ENCODE measurements at places on chromosomes 1 and 21.

- no peak for DNase-seq
Measured at GRCh38 chr1:218355278-218355677, 10.1 kb downstream of the TGFB2 start.

DNA sequence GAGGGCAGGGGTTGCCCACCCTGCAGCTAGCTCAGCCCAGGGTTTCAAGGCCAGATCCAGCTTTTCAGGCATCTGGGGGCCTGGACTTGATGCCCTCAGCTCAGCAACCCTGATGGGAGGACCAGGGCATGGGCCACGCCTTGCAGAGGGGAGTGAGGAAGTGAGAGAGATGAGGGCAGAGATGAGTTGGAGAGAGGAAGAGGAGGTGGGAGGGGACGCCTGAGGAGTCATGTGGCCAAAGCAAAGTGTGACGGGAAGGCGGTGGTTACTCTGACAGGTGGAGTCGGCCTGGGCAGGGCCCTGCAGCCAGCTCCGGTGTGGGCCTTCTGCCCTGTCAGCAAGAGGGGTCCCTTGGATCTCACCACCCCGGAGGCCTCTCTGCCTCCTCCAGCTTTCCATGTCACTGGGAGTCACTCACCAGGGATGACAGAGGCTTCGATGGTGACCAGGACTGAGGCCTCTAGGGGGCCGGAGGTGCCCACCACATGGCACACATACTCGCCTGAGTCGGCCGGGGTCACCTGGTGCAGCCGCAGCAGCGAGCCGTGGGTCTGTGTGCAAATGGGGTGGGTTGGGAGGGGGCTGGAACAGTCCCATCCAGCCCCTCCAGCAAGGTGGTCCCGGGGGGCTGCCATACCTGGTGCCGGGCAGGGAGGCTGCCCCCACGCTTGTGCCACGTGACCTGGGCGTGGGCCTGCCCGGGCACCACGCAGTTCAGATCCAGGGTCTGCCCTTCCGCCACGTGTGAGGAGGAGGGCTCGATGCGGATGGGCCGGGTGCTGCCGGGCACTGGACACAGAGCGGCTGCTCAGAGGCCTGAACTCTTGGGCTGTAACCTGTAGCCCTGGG lies 40.4 kb downstream of the LDLRAD2 start:
- DNase-seq: no peak

GRCh38 chr21:44089001-44089911 lies 17.9 kb upstream of the PWP2 start:
- DNase-seq: peak; percentile 43

DNA sequence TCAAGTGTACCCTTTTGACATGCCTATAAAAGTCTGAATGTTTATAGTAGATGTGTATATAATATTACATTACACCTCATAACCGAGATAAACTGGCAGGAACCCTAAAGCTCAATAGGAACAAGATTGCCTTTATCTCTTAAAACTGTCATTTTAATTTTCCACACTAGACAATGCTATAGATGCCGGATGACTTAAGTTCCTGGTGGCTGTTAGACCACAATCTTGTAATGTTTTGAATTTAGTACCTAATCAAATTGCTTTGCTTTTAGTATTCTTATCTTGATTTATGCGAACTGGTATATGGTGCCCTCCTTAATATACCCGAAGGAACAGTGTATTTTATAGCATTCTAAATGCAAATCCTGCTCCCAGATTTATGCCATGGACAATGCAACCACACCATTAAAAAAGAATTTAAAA lies 1397.0 kb upstream of the ADGRL4 start:
- no peak for DNase-seq

DNA sequence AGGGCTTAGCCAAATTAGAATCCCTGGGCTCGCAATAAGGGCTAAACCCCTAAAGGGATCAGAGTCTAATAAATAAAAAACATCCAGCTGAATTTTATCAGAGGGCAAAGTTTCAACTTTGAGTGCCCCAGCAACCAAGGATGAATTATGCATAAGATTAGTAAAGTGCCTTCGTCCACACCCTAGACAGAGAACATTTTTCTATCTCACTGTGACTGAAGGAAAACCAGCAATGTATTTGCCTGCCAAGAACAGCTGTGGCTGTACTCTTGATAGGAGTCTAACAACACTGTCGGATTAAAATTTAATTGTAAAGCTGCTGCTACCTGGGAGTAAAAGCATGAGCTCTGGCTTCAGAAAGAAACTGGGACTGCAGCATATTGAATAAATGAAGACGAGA lies 23.3 kb downstream of the WNT2B start:
- DNase-seq: no peak

DNA sequence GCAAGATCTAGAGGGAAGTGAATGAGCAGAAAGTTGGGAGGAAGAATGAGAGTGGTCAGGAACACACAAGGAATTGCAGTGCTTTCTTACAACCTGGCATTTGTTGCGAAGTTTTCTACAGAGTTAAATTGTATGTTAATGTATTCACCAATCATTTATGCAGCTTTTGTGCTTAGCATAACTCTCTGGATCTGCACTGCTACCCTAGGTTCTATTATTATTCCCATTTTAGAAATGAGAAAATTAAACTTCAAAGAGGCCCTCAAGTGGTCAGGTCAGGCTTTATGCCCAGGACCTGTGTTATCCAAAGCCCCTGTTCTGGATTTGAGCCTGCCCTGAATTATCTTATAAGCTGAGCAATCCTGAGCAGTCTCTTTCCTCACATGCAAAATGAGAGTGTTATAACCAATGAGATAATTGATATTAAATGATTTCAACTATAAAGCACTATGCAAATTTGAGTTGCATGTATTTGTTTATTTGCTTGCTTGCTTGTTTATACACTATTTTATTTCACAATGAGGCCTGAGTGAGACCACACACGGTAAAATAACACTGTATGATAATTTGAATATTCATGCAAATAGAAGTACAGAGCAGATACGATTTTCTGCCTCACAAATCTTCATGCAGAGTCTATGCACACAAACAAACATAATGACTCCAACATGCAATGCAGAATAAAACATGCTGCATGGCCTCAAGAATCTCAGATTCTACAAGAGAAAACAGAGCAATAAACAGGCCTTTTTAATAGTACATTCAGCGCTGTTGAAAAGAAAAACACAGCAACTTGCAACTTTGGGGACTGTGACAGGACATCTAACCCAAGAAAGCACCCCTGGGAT lies 323.0 kb downstream of the PLPP3 start:
- DNase-seq: no peak

- DNase-seq: no peak
Measured at GRCh38 chr1:160367934-160368923, 1.4 kb downstream of the NHLH1 start.

- no peak for DNase-seq
Measured at GRCh38 chr1:13801655-13802486, 101.9 kb downstream of the PRDM2 start.

DNA sequence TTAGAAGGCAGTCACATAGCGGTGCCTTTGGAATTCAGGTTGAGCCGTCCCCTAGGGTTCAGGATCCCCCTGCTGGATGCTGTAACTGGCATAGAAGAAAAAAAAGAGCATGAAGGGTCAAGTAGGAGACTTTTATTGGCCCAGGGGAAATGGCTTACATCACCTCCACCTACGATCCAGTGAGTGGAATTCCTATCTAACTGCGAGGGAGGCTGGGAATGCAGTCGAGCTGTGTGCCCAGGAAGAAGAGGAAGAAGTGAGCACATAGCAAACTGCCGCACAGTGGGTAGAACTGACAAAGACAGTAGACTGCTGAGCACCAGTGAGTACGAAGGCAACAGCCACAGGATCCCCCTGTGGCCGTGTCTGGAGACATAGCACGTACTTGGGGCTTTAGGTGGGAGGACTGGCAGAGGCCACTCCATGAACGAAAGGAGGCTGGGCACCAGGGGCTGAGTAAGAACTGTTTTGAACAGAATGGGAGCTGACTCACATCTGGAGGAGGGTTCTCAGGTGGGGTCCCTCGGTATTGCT lies 79.2 kb downstream of the RNF220 start:
- DNase-seq: peak; percentile 2

DNA sequence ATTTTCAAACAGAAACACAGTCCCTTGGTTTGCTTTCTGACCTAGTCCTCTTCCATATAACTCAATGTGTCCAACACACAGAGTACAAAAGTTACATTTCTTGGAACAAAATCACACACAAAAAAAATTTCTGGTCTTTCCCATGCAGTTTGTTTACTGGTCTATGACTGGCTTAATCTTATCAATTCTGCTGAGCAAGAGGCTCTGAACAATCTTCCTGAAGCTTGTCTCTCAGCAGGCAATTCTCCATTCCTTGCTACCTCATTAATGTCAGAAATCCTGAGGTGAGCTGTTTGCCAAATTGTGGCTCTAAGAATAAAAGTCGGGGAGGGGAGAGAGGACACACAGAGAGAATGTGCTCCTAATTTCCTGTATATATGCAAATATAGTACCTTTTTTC lies 423.6 kb downstream of the HLX start:
- DNase-seq: no peak

- DNase-seq: no peak
Measured at GRCh38 chr1:5949085-5949760, 43.0 kb downstream of the NPHP4 start.

DNA sequence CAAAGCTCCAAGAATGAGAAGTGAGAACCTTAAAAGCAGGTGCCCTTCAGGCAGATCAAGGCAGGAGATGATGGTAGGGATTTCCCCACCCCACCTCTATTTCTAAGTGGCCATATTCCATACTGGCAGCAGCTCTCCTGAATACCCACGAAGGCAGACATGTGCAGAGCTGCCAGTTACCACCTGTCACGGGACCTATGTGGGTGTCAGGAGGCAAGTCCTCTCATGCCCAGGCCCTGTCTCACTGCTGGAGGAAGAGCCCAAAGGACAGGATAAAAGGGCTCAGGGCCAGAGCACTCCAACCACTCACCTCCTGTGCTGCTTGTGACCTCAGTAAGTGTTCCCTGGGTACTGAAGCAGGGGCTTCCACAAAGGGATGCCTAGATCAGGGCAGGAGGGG lies 721 bp upstream of the LCE1B start:
- DNase-seq: no peak

Data from activated T-cell treated with anti-CD3 and anti-CD28 coated beads, Interleukin-2, amount 50 U/mL, for 72 hours (primary cell).